Esophagus squamous epithelium (tissue), 5 donors: ENCODE measurements at places on chromosomes 16 and 17. TPM values are rescaled to one million over a fixed set of nuclear protein-coding genes. Genes with fewer than 3 reads are reported as not detected.

Gene CEP295NL
- 1.4 TPM for total RNA-seq

Gene DUS2
- 9.9 TPM for total RNA-seq

Gene TNS4
- total RNA-seq: 104 TPM

Gene CACNG5
- total RNA-seq: not detected

Gene TUFM
- 132 TPM for total RNA-seq

Gene ABCA9
- total RNA-seq: 17.4 TPM

Gene APOBR
- 1.2 TPM for total RNA-seq

- no peak for DNase-seq
These were observed 50.3 kb upstream of the SEC14L1 start for GRCh38 chr17:77090476-77090875.

- no peak for DNase-seq
These were observed 4.1 kb downstream of the CCL2 start for GRCh38 chr17:34259146-34259545.

- DNase-seq: no peak
These were observed 26.1 kb downstream of the METTL16 start for GRCh38 chr17:2485543-2485942.

DNA sequence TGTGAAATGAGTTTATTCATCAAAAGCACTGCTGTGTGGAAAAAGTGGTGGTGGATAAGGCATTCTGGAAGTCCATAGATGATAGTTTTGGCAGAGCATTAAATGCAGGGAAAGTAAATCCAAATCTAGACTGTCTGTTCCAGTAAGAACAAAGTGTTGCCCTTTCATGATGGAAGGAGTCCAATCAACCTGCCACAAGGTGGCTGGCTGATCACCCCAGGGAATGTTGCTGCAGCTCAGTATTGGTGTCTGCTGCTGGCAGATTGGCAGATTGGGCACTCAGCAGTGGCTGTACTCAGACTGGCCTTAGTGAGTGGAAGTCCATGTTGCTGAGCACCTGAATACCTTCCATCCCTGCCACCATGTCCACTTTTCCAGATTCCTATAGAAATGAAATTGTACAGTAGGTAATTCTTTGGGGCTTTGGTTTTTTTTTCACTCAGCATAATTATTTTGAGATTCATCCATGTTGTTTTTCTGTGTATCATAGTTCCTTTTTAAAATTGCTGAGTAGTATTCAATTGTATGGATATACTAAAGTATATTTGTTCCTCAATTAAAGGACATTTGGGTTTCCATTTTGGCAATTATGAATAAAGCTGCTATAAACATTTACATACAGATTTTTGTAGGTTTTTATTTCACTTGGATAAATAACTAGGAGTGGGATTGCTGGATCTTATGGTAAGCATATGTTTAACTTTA lies 14.3 kb downstream of the DYNLL2 start:
- no peak for DNase-seq

DNA sequence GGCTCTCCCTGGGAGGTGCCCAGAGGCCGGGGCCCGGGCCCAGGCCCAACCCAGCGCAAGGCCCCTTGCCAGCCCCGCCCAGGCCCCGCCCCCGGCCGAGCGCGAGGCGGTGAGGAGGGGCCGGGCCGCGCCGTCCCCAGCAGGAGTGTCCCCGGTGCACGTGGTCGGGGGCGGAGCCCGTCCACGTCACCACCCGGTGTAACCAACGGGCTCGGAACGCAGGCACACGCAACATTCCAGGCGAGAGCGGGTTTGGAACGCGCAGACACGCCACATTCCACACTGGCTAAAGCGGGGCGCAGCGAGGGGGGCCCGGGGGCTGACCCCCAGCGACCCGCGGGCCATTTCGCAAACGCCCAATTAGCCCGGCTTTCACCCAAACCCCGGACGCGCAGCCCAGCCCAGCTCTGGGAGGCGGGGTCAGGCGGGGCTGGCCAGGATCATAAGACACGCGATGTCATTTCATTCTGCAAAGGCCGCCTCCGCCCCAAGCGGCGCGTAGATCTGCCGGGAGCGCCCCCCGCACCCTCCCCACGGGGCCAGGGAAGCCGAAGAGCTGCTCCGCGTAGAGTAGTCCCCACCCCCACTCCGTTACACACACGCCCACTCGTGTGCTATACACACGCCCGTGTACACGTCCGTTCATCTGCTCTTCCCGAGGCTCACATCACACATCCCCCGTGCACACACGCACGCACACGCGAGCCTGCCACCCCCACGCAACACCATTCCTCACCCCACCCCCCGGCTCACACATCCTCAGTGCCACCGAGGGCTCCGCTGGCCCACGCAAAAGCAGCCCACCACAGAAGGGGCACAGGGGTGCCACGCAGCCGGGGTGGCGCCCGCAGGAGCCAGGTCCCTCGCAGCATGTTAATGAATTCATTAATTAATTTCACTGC lies 1.0 kb downstream of the MNT start:
- DNase-seq: peak; percentile 68

- no peak for DNase-seq
These were observed 3.6 kb downstream of the KAT2A start for GRCh38 chr17:42117397-42118125.

GRCh38 chr17:21253646-21254441 lies 634 bp upstream of the NATD1 start:
- no peak for DNase-seq

DNA sequence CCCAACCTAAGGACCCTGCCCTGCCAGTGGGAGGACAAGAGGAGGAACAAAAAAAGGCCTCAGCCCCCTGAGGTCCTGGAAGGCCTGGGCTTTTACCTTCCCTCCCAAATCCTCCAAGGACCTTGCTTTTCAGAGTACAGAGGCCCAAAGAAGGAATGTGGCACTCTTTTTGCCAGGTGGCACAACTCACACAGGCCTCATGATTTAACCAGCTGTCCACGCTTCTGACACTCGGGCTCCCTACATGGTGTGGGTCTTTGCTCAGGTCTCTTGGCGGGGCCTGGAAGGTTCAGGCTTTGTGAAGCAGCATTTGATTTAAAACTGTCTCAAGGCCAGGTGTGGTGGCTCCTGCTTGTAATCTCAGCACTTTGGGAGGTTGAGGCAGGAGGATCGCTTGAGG lies 120.6 kb downstream of the ABCC6 start:
- no peak for DNase-seq

DNA sequence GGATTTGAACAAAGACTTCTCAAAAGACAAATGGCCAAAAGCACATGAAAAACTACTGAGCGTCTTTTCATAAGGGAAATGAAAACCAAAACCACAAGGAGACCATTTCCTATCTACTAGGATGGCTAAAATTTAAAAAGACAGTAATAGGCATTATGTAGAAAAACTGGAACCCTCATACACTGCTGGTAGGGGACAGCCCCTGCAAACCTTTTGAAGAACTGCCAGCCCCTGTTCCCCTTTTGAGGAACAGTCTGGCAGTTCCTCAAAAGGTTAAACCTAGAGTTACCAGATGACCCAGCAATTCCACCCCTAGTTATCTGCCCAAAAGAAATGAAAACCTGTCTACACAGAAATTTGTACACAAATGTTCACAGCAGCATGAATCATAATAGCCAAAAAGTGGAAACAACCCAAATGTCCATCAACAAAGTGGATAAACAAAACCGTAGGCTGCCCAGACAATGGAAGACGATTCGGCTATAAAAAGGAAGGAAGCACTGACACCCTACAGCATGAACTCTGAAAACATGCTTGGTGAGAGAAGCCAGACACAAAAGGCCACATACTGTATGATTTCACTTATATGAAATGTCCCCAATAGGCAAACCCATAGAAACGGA lies 22.9 kb downstream of the CDIP1 start:
- no peak for DNase-seq

GRCh38 chr16:69012906-69013305 lies 92.5 kb upstream of the HAS3 start:
- DNase-seq: no peak

- DNase-seq: no peak
These were observed 432 bp downstream of the ZNF276 start for GRCh38 chr16:89721546-89722391.

DNA sequence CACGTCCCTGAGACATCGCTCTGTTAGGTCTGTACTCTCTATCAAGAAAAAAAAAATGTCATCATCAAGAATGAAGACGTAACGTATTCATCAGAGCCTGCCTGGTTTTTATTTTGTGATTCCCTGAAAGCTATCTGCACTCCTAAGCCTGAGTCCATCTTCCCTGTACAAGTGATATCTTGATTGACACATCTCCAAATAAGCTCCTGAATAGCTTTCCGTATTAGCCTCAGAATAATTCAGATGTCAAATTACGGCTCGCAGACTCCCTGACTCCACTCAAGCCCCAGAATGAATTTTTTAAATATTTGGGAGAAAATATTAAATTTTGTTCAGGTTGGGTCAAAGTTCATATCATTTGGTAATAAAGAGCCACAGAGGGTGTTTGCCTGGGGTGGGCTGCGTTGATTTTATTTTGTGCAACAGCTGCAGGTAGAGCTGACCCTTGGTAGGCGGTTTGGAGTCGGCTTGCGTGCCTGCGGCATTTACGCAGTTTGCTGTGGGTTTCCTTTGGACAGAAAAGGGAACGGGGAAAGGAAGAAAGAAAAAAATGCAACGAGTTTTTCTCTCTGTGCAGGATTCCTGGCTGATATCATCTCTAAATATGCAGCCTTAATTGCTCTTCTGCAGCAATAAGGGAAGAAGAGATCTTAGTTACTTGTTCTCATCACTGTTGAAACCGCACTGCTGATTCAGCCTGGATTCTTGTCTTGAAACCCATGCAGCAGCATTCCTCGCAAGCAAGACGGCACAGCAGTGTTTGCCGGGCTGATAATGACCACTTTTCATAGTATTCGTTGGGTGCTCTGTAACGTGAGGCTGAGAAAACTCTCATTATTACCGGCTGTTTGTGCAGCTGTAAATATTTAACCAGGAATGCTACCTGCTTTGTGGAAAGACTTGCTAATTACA lies 114.7 kb downstream of the IRX3 start:
- no peak for DNase-seq
